GM12864 (cell line): ENCODE measurements at places on chromosomes 12 and 14.

- no peak for DNase-seq
Measured at GRCh38 chr12:74586251-74586650, 48.6 kb downstream of the ATXN7L3B start.

DNA sequence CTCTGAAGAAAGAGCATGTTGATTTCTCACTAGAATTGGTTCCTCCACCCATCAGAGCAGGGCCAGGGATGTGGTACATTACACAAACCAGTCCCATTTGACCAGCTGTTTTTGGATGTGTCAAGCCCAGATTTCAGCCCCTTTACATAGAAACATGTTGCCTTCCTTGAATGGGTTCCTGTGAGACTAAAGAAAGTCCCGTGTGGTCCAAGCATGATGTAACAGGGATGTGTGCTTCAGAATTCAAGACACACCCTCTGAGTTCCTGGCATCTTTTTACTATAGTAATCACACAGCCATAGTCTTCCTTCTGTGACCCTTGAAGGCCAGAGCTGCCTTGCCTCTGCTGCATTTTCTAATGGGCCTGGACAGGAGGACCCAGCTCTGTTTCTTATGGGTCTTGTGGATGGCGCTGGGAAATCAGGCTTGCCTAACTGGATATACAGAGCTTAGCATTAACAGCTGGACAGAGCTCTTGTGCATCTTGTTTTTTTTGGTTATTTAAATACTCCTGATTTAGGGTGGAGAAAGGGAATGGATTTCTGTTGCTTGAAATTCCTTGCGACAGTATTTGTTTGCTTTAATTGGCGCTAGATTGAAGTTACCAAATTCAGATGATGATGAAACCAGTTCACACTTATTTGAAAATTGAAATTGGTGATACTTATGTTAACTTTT lies 341.0 kb downstream of the ZFP36L1 start:
- DNase-seq: no peak

- DNase-seq: no peak
Measured at GRCh38 chr14:23054000-23054811, 3.1 kb downstream of the CDH24 start.

- DNase-seq: no peak
Measured at GRCh38 chr12:92640691-92641090, 62.1 kb upstream of the PLEKHG7 start.

DNA sequence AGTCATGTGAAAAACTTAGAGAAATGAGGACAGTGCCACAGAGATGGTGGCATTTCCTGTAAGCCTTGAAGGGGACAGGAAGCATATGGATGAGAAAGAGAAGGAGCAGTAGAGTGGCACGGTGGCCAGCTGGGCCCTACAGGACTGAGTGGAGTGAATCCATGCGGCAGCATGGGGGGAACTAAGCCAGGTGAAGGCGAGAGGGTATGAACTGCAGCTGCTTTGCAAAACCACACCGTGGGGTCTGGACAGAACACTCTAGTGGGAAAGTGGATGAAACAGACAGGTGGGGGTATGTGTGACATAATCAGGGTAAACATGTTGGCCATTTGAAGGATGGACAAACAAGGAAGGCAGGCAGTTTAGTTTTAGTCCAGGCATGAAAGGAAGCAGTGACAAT lies 10.4 kb upstream of the SYCP3 start:
- DNase-seq: no peak
